B cell (primary cell): ENCODE measurements at places on chromosomes 11 and 22. TPM values are rescaled to one million over a fixed set of nuclear protein-coding genes. Genes with fewer than 3 reads are reported as not detected.

- no peak for DNase-seq
These were observed 10.7 kb downstream of the KCNJ5 start for GRCh38 chr11:128901653-128902514.

DNA sequence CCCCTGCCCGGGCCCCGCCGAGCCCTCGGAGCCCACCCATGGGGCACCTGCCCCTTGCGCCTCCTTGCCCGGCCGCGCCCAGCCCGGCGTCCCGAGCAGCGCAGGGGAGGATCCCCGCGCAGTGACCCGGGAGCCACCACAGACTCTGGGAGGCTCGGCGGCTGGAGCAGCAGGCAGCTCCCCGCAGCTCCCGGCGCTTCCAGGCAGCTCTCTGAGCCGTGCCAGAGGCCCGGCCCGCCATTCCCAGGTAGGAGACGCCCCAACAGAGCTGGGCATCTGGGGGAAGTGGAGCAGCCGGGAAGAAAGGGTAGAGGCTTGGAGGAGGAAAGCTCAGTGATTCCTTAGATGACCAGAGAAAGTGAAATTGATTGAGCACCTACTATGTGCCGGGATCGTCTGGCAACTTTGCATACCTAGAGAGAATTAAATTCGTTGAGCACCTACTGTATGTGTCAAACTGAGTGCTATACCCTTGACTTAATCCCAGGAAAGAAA, 670 bp downstream of the RASD2 start:
- peak; percentile 22 for DNase-seq

GRCh38 chr11:12331239-12331874, 46.0 kb upstream of the PARVA start:
- DNase-seq, result peak; percentile 30

DNA sequence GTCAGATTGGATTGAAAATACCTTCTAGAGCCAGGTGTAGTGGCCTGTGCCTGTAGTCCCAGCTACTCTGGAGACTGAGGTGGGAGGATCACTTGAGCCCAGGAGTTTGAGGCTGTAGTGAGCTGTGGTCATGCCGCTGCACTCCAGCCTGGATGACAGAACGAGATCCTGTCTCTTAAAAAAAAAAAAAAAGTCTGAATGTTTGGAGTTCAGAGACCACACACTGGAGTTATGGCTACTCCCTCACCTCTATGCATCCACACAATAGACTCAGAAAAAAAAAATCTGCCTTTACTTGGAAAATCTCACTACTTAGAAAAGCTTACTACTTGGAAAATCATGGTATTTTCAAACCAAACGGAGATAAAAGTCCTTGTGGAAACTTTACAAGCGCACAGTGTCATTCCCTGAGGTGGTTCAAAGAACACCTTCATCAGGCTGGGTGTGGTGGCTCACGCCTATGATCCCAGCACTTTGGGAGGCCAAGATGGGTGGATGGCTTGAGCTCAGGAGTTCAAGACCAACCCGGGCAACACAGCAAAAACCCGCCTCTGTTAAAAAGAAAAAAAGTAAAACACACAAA, 63.9 kb upstream of the PICALM start:
- DNase-seq, result no peak

GRCh38 chr11:99979042-99979441, 708.0 kb upstream of the ARHGAP42 start:
- no peak for DNase-seq

- DNase-seq, result no peak
These were observed 27.7 kb downstream of the RSPH14 start for GRCh38 chr22:23113847-23114720.

DNA sequence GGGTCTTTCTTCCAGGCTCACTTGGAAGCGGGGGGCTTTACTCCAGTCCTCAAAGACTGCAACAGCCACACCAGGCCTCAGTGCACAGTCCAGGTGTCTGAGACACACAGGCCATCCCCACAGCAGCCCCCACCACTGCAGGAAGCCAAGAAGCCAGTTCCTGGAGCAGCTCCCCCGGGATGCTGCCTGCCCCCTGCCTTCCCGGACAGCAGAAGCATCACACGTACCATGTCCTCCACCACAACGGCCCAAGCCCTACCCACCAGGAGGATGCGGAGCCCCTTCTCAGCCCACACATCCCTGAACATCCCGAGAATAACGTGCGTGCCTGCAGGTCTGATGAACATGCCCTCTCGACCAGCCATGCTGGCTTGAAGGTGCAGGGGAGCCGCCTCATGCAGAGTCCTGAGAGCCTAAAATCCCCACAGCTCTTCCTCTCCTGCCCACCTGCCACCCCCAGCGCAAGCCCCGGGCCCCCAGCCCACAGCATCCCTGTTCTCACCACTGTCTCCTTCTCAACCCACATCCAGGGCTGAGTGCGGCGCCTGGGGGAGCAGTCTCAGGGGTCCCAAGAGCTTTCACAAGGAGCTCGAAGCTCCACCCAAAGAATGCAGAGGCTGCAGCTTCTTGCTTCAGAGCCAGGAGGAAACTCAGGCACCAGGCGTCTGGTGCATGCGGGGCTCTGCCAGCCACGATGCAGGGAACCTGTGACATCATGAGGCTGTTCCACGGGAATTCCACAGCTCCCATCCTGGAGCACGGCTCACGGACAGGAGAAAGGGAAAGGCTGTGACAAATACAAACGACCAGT, 209.6 kb downstream of the BRD1 start:
- no peak for DNase-seq

DNA sequence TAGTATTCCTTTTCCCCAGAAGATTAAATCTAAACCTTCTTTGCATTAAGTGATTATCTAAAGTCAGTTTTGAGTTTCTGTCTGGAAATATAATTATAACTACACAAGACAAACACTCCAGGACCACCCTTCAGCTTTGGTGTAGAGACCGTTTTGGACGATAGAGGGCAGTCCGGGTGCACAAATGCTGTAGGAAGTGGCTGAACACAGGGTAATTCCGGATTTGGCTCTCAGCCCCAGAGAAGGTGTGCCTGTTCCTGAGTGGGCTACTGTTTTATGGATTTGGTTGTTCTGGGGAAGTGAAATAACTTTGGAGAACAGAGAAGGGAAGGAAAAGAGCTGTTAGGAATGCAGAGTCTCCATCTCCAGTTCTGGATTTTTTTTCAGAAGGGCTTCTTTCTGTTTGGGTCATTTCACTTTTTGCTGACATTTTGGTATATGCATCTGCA, 14.8 kb downstream of the EXT2 start:
- DNase-seq, result peak; percentile 66

Gene WBP2NL
- 10.1 and 10.4 TPM in 2 replicates for total RNA-seq

Gene CASP5
- total RNA-seq, result 0.29 TPM in 1 of 2 replicates, not detected in the other

Gene OR51A2
- total RNA-seq, result not detected in 2 replicates

Gene ACAD8
- 33.6 and 35.6 TPM in 2 replicates for total RNA-seq

Gene KRTAP5-10
- total RNA-seq, result 0.27 TPM in 1 of 2 replicates, not detected in the other

Gene PLAAT5
- total RNA-seq, result not detected in 2 replicates
